ENCODE measurements at places on chromosomes 5 and 9. TPM values are rescaled to one million over a fixed set of nuclear protein-coding genes. Genes with fewer than 3 reads are reported as not detected.

IL13 gene
- not detected for polyA plus RNA-seq

SLC6A19 gene
- not detected for polyA plus RNA-seq

AK1 gene
- polyA plus RNA-seq, result 0.07 TPM

SMIM33 gene
- 0.17 TPM for polyA plus RNA-seq

DNA sequence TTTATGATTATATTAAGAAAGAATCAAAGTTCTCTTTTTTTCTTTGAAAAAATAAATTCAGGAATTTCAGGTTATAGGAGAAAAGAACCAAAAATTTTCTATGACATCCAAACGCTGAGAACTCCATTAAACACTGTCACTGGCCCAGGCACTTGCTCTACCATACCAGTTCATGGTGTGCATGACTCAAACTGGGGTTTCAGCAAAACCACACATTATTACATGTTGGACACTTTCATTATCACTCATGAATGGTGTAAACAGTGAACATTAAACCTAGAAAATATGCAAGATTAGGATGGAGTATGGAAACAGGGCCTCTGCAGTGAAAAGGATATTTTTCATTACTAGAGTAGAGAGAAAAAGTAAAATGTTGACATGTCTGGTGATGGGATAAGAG lies 369.9 kb upstream of the FAM174A start:
- H3K4me1 ChIP-seq, result no peaks in the 10 kb centered on the region
- no peaks in the 10 kb centered on the region for H3K27me3 ChIP-seq
- DNase-seq, result no peak
- H3K4me3 ChIP-seq, result no peak overlapping the region
- H3K36me3 ChIP-seq, result no peaks in the 10 kb centered on the region

DNA sequence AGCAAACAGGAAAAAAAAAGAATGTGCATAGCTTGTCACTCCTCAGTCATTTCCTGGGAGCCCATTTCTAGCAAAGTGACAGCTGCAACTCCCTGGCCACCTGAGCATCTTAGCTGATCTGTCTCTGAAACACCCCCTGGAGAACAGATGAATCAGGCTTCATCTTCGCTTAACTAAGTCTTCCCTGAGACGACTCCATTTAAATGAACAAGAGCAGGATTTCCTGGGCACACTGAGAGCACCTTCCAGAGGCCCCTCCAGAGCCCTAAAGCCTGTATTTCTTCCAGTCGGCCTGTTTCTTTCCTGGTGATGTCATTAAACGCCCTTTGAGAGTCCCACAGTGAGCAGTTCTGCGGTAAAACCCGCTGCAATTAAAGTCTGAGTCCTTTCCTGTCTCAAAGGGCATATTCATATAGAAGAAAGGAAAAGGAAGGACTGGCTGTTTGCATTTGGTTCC lies 13.9 kb downstream of the TGFBI start:
- H3K27ac ChIP-seq, result no peak overlapping the region
- no peak for DNase-seq
- H3K4me1 ChIP-seq, result peaks cover 13% of the 10 kb centered on the region
- H3K27me3 ChIP-seq, result no peaks in the 10 kb centered on the region

DNA sequence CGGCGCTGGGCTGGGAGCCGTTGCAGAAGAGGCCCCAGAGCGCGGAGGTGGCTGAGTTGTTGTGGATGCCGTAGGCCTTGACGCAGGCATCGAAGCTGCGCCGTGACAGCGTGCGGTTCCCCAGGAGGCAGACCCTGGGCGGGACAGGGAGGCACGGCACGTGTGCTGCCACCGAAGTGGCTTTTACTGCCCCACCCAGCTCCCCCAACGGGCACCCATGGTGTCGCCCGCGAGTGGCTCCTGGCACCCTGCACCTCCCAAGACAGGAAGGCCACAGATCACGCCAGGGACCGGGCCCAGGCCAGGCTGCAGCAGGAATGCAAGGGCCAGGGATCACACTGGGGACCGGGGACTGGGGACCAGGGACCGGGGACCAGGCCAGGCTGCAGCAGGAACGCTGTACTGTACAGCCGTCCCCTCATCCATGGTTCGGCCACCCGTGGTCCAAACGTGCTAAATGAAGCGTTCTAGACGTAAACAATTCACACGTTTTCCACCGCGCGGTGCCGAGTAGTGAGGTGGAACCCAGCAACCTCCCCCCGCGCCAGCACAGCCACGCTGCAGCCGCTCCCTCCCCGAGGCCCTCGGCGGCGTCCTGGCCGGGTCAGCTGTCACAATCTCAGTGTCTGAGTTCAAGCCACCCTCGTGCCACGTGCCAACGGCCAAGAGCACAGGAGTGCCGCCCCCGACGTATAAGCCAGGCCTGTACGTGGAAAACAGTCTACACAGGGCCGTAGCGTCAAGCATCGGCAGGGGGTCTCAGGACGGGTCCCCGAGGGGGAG lies 27.8 kb downstream of the SLC12A7 start:
- H3K27me3 ChIP-seq, result no peaks in the 10 kb centered on the region
- H3K27ac ChIP-seq, result no peak overlapping the region
- H3K4me1 ChIP-seq, result no peaks in the 10 kb centered on the region
- H3K4me3 ChIP-seq, result no peak overlapping the region
- no peak for DNase-seq

DNA sequence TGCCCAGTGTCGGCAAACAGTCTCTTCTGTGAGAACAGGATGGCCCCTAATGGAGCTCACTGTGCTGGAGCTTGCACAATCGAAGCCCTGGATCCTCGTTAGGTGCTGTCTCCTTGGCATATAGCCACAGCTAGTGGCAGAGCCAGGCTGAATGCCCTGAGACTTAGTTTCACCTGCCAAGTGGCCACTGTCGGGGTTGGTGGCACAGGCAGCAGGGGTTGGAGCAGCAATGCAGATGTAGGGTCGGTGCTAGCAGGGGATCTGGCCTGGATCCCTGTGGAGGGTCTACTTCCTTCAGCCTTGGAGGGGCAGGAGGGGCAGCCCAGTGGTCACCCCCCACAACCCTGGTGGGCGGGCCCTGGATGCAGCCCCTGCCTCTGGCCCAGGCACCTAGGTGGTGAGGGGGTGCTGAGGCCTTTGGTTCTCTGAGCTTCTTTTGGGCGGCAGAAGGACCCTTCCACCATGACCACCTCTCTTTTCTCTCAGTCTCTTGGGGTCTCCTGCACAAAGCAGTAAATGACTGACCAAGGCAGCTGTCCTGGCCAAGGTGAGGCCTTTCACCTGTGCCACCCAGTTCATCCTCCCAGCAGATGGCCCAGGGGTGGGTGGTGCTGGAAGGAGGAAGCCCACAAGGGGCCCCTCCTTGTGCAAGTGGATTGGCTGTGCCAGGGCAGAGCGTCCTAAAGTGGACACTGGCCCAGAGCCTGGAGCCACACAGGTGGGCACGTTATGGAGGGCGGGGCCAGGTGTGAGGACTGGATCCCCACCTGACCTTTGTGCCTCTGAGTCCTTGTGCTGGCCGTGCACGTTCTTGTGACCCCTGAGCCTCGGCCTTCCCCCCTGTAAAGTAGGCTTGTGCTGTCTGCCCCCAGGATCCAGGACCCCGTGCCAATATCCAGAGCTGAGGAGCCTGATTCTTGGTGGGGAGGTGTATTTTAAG lies 44.8 kb downstream of the PHF2 start:
- H3K27me3 ChIP-seq, result no peaks in the 10 kb centered on the region
- no peak for DNase-seq
- H3K4me3 ChIP-seq, result no peak overlapping the region
- no peak overlapping the region for H3K27ac ChIP-seq
- H3K36me3 ChIP-seq, result peaks cover 2% of the 10 kb centered on the region
- H3K4me1 ChIP-seq, result peaks cover 15% of the 10 kb centered on the region

DNA sequence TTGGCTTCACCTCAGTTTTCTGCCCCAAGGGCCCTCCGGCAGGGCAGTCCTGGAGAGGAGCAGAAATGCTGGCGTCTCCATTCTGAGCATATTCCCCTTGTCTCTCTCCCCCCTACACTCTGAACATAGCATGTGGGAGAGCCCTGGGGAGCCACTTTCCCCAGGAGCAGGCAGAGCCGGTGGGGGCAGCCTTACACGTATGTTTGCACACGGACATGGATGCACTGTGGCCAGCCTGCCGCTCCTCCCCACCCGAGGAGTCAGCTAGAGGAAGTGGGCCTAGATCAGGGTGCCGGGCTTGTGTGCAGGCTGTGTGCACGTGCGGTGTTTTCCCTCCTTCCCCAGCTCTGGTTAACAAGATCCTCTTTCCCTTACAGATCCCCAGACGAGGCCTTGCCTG lies 25.4 kb upstream of the POMT1 start:
- H3K27me3 ChIP-seq, result no peaks in the 10 kb centered on the region
- peaks cover 10% of the 10 kb centered on the region for H3K4me1 ChIP-seq
- H3K27ac ChIP-seq, result no peak overlapping the region

- H3K27ac ChIP-seq, result no peak overlapping the region
- H3K27me3 ChIP-seq, result no peaks in the 10 kb centered on the region
- no peak for DNase-seq
- H3K4me1 ChIP-seq, result peaks cover 10% of the 10 kb centered on the region
- H3K4me3 ChIP-seq, result no peak overlapping the region
Measured at GRCh38 chr5:126927429-126927828, 102.9 kb downstream of the MARCHF3 start.

DNA sequence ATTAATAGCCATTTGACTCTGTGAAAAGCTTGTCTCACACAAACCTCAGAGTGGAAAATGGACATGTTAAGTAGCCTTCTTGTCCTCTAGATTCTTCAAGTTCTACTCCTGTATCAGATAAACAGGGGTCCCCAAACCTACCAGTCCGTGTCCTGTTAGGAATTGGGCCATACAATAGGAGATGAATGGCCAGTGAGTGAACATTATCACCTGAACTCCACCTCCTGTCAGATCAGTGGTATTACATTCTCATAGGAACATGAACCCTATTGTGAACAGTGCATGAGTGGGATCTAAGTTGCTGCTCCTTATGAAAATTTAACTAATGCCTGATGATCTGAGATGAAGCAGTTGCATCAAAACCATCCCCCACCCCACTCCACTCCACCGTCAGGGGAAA lies 136.3 kb downstream of the TMEM232 start:
- H3K27ac ChIP-seq, result peak overlapping the region; percentile 63
- peaks cover 3% of the 10 kb centered on the region for H3K36me3 ChIP-seq
- H3K4me1 ChIP-seq, result no peaks in the 10 kb centered on the region
- no peak overlapping the region for H3K4me3 ChIP-seq
- no peaks in the 10 kb centered on the region for H3K27me3 ChIP-seq
- DNase-seq, result no peak

- peaks cover 3% of the 10 kb centered on the region for H3K4me1 ChIP-seq
- H3K27ac ChIP-seq, result no peak overlapping the region
- H3K27me3 ChIP-seq, result peaks cover 34% of the 10 kb centered on the region
- no peaks in the 10 kb centered on the region for H3K36me3 ChIP-seq
Measured at GRCh38 chr9:34961574-34962490, 3.7 kb downstream of the PHF24 start.

DNA sequence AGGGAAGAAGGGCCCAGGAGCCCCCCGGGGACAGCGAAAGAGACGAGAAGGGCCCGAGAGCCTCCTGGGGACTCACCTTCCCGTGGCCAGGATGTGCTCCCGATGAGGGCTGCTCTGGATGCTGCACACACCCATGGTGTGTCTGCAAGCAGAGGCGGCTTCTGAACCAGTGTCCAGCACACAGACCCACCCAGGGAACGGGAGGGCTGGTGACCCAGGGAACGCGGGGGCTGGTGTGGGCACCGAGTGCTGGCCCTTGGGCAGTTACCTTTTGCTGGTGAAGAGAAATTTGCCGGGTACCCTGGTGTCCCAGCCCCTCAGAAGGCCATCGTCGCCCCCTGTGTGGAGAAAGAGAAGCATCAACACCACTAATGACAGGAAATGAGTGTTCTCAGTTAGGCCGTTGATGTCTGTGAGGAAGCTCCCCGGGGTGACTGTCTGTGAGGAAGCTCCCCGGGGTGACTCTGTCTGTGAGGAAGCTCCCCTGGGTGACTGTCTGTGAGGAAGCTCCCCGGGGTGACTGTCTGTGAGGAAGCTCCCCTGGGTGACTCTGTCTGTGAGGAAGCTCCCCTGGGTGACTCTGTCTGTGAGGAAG lies 13.2 kb downstream of the MRPL41 start:
- no peaks in the 10 kb centered on the region for H3K27me3 ChIP-seq
- no peak for DNase-seq
- H3K27ac ChIP-seq, result no peak overlapping the region
- no peaks in the 10 kb centered on the region for H3K4me1 ChIP-seq
- peaks cover 47% of the 10 kb centered on the region for H3K36me3 ChIP-seq

DNA sequence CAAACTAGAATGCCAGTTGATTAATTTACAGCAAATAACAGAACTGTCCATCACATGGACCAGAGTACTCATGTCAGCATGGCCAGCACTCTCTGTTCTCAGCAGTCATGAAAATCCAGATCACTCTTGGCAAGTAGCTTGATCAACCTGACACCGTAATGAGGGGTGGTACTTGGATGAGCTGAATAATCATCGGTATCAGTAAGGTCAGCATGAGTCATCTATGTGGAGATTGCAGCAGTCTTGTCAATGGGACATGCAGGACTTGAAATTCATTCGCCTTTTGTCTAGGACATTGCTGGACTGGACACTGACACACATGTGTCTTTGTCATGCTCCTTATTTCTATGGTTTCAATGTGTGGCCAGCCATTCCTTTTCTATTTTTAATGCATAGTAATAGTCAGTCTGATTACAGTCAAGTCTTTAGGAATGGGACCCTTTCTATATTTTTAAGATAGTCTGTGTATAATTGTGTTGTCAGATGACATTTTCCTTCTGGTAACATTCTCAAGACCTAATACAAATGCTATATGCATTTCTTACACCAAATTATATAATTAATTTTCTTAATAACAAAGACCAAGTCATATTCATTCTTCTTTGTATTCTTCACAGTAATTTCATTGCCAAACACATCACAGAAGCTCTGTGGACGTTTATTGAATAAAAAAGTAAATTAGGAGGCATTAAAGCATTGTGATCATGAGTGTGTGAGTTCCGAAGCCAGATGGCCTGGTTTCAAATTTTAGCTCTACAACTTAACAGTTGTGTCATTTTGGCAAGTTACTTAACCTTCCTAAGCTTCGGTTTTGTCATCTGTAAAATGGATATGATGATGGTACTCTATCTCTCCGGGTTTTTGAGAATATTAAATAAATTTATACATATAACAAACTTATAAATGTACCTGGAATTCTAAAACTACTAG lies 57.4 kb downstream of the ADAMTSL1 start:
- peaks cover 5% of the 10 kb centered on the region for H3K27me3 ChIP-seq
- DNase-seq, result no peak
- H3K4me3 ChIP-seq, result no peak overlapping the region

DNA sequence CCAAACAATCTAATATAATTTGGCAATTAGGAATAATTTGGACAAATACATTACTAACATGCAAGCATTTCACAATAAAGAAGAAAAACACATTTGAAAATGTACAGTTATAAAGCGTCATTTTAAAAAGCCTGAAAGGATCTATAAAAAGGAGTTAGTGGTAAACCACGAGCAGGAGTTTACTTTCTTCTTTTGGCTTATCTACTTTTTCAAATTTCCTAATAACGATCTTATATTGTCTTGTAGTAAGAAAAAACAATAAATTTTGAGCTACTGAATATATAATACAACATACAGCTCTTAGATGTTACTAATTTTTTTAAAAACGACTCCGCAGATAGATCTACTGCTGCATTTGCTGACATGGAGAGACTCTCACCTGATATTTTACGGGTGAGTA lies 79.9 kb downstream of the SMIM23 start:
- H3K27ac ChIP-seq, result no peak overlapping the region
- DNase-seq, result no peak
- H3K4me1 ChIP-seq, result peaks cover 6% of the 10 kb centered on the region
- H3K4me3 ChIP-seq, result no peak overlapping the region
- peaks cover 5% of the 10 kb centered on the region for H3K36me3 ChIP-seq

GRCh38 chr5:68240202-68240601 lies 24.6 kb downstream of the PIK3R1 start:
- peaks cover 82% of the 10 kb centered on the region for H3K4me1 ChIP-seq
- peak overlapping the region; percentile 77 for H3K27ac ChIP-seq
- H3K27me3 ChIP-seq, result no peaks in the 10 kb centered on the region
- no peak overlapping the region for H3K4me3 ChIP-seq
- H3K36me3 ChIP-seq, result no peaks in the 10 kb centered on the region
- DNase-seq, result no peak

- H3K27ac ChIP-seq, result no peak overlapping the region
- DNase-seq, result no peak
- H3K4me3 ChIP-seq, result no peak overlapping the region
Measured at GRCh38 chr9:92414566-92414965, 9.7 kb downstream of the OMD start.
